ENCODE measurements at places on chromosomes 5 and 9. TPM values are rescaled to one million over a fixed set of nuclear protein-coding genes. Genes with fewer than 3 reads are reported as not detected.

Gene HAVCR2
- total RNA-seq, result under 0.01 TPM

Gene GKAP1
- total RNA-seq, result 1.7 TPM

Gene SPATA9
- total RNA-seq, result 0.83 TPM

Gene PIP5K1B
- total RNA-seq, result not detected

Gene GOLGA2
- 118 TPM for total RNA-seq

Gene GFI1B
- total RNA-seq, result not detected

Gene ZFYVE16
- 19.4 TPM for total RNA-seq

Gene FEM1C
- total RNA-seq, result 21.5 TPM

Gene GABRA1
- not detected for total RNA-seq

Gene CNTLN
- total RNA-seq, result 5.9 TPM

Gene FAM151B
- total RNA-seq, result 2.9 TPM

Gene LNPEP
- total RNA-seq, result 27.4 TPM

Gene NIPAL4
- 0.18 TPM for total RNA-seq

Gene RNF130
- 12.5 TPM for total RNA-seq

Gene ARHGEF39
- 2.5 TPM for total RNA-seq

Gene CD74
- 0.18 TPM for total RNA-seq

Gene CER1
- not detected for total RNA-seq

Gene FKTN
- total RNA-seq, result 23.9 TPM

Gene PRUNE2
- 1.4 TPM for total RNA-seq

Gene IL5
- total RNA-seq, result not detected

Gene NMUR2
- total RNA-seq, result not detected

Gene PCDHGB7
- 5.8 TPM for total RNA-seq

Gene CDC20B
- total RNA-seq, result not detected

Gene EPB41L4A
- total RNA-seq, result under 0.01 TPM

Gene ANXA6
- 633 TPM for total RNA-seq

Gene PLCXD3
- total RNA-seq, result under 0.01 TPM

Gene SHOC1
- not detected for total RNA-seq

Gene NAA35
- 16.5 TPM for total RNA-seq
